ENCODE measurements at places on chromosomes 11 and 22. TPM values are rescaled to one million over a fixed set of nuclear protein-coding genes. Genes with fewer than 3 reads are reported as not detected.

- no peak overlapping the region for H3K4me3 ChIP-seq
- no peak overlapping the region for H3K27ac ChIP-seq
- H3K27me3 ChIP-seq = no peaks in the 10 kb centered on the region
- no peak for DNase-seq
These were observed 82.5 kb downstream of the ARHGAP42 start for GRCh38 chr11:100769617-100770016.

The TMEM184B gene
- total RNA-seq = 96.9 TPM

The VPS51 gene
- total RNA-seq = 185 TPM

The C11orf65 gene
- not detected for total RNA-seq

The BTG4 gene
- not detected for total RNA-seq

The SIAE gene
- 3.1 TPM for total RNA-seq

The MS4A18 gene
- total RNA-seq = not detected
